Activated CD4-positive, alpha-beta T cell treated with anti-CD3 and anti-CD28 coated beads, Interleukin-10, Interleukin-2, amounts not matched to agents 100 ng/mL and 50 ng/mL, durations not matched to agents 16 hours and 8 hours (primary cell): ENCODE measurements at places on chromosomes 4 and X.

GRCh38 chrX:149830192-149830873 lies 48.6 kb downstream of the MAGEA9 start:
- peak; percentile 17 for DNase-seq

GRCh38 chrX:68989865-68990606 lies 161.2 kb downstream of the EFNB1 start:
- no peak for DNase-seq

DNA sequence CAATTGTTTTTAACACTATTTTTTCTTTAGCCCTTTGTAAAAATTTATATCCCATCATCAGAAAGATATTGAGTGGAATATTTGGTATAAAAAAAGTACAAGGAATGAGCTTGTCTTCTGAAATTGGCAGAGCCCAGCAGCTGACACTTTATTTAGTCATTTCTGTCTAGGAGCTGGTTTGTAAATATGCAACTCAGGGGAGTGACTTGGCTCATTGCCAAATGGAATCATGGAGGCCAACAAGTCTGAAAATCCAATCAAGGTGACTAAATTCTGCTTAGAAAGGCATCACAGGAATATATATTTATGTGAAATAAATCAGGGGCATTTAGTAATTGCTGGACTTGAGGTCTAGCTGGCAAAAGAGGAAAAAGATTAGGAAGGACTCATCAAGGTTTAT lies 74.4 kb downstream of the OTC start:
- DNase-seq, result no peak

DNA sequence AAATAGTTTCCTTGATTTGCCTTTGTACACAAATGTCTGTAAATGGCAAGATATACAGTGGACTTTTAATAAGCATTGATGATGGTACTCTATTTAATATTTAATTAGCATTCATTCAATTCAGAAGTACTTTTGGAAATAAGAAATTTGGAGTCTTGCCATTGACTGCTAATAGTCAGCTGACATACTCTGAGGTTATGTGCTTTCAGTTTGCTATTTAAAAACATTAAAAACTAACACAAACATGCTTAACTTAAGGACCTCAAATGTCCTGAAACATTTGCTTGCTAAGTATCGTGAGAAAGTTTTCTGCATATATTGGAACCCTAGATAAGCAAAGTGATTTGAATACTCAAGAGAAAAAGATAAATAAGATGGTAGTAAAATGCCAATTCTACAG lies 64.6 kb downstream of the REELD1 start:
- DNase-seq, result no peak

DNA sequence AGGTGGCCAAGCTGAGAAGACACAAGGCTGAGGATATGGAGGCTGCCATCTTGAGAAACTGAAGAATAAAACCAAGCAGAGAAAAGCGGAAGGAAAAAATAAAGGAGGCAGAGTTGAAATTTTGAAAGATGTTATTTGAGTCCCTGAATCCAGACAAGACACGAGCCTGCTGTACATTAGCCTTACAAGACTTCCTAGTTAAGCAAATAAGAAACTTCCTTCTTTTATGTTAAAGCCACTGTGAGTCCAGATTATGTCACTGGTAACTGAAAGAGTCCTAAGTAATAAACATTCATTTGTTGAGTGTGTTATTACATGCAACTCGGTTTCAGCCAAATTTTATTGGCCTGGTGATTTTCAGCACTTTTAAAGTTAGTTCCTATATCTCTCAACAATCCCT lies 30.4 kb downstream of the DRD5 start:
- no peak for DNase-seq

GRCh38 chrX:139931646-139932072 lies 1.2 kb downstream of the ATP11C start:
- DNase-seq, result no peak

DNA sequence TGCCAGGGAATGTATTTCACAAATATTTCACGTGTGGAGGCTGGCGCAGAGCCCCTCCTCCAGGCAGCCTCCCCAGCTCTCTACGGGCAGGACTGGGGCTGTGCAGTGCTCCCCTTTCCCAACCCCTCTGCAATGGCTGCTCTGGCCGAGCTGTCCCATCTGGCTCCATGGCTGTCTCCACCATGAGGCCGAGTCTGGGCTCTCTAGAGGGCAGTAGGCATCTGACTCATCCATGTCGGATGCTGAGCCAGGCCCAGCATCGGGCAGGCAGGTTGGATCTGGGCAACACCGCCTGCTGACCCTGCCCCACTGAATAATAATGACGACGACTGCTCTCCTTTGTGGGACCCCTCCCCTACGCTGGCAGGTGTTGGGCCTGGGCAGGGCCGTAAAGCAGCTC lies 11.0 kb upstream of the SH3TC1 start:
- DNase-seq, result no peak
